ENCODE measurements at places on chromosomes 6 and 20. TPM values are rescaled to one million over a fixed set of nuclear protein-coding genes. Genes with fewer than 3 reads are reported as not detected.

MAS1 gene
- total RNA-seq: 0.58 TPM

DNA sequence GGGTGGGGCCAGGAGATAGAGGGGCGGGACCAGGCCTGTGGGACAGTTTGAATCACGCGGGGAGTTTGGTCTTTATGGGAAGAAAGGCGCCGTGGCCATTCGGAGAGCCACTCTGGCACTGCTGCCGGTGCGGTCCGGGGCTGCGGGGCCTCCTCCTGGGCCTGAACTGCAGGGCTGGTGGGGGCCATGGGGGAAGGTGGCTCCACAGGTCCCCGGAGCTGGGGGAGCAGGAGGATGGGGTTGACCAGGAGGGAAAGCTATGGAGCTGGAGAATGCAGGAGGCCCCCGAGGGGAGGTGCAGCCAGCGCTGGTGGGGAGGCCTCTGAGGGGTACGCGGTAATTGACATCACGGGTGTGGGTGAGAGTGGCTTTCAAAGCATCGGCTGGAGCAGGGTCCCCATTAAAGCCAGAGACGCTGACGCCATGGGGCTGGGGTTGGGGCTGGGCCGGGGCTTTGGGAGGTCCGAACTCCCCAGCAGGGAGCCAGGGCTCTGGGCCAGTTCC, 1.8 kb upstream of the BHLHE23 start:
- H3K4me3 ChIP-seq: no peak overlapping the region
- peaks cover 13% of the 10 kb centered on the region for H3K4me1 ChIP-seq
- H3K27me3 ChIP-seq: peaks cover 66% of the 10 kb centered on the region

- no peaks in the 10 kb centered on the region for H3K4me1 ChIP-seq
- DNase-seq: no peak
- H3K27me3 ChIP-seq: no peaks in the 10 kb centered on the region
- no peaks in the 10 kb centered on the region for H3K36me3 ChIP-seq
- H3K27ac ChIP-seq: peak overlapping the region; percentile 99
- no peak overlapping the region for H3K4me3 ChIP-seq
Observed at GRCh38 chr6:79079561-79080041, 1.5 kb upstream of the PHIP start.

DNA sequence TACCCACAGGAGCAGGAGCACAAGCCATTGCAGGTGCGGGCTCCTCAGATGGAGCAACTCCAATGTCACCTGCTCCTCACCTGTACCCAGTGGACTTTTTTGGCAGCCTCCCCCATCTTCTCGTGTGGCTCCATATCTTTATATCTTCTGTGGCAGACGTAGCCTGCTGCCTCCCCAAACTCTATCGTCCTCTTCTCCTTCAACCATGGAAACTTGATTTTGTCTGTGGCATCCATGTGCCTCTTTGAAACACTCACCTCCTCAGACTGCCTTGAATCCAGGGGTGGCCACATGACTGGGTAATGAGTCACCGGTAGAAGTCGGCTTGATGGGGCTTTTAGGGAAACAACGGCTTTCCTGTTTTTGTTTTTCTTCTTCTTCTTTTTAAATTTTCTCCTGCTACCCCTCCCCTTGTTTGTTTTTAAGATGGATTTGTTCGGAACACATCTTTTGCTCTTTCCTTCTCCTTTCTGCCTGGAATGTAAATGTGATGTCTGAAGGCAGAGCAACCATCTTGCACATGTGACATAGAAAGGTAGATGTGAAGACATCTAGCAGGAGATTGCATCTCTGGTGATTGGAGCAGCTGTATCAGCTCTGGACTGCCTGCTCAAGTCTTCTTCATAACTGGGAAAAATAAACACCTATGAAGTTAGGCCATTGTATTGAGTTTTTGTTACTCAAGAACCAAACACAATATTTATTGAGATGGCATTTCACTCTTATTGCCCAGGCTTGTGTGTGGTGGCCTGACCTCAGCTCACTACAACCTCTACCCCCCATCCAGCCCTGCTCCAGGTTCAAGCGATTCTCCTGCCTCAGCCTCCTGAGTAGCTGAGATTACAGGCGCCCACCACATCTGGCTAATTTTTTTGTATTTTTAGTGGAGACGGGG, 69.9 kb upstream of the DDR1 start:
- peak overlapping the region; percentile 14 for H3K27ac ChIP-seq
- H3K4me1 ChIP-seq: no peaks in the 10 kb centered on the region
- H3K27me3 ChIP-seq: no peaks in the 10 kb centered on the region
- peak; percentile 32 for DNase-seq
- H3K4me3 ChIP-seq: no peak overlapping the region

DNA sequence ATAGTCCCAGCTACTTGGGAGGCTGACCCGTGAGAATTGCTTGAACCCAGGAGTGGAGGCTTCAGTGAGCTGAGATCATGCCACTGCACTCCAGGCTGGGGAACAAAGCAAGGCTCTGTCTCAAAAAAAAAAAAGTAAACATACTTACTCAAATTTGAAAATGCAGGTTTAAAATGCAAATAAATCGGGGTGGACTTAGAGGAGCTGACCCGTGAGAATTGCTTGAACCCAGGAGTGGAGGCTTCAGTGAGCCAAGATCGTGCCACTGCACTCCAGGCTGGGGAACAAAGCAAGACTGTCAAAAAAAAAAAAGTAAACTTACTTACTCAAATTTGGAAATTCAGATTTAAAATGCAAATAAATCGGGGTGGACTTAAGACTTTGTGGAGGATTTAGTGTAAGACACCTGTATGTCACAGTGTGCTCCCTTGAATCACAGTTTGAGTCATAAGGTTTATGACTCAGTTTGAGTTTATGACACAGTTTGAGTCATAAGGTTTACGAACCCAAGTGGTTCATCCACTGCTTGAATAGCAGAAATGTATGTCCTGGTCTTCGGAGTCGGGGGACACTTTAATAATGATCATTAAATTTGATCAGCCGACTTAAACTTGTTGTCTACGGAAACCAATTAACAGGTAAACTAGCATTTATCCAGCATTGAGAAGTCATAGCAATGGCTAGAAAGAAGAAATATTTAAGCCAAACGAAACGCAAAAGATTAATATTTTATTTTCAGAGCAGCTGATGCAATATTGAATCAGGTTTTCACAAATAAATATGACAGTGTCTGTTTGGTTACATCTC, 6.8 kb upstream of the MRPS10 start:
- H3K4me1 ChIP-seq: no peaks in the 10 kb centered on the region
- no peaks in the 10 kb centered on the region for H3K27me3 ChIP-seq
- no peak for DNase-seq
- H3K4me3 ChIP-seq: no peak overlapping the region
- no peak overlapping the region for H3K27ac ChIP-seq

DNA sequence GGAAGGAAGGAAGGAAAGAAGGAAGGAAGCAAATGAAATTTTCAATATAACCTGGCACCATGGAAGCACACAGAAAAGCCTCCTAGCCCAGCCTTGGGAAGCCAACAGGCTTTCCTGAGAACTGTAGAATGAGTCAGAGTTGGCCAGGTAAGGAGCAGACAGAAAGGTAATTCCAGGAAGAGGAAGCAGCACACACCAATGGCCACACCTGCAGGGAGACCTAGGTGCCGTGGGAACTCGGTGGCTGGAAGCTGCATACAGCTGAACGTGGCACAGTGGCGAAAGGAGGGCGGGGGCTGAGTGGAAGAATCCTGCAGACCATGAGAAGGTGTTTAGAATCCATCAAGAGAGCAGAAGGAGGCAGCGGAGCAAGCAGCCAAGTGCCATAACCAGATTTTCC, 224.8 kb upstream of the RREB1 start:
- no peaks in the 10 kb centered on the region for H3K27me3 ChIP-seq
- H3K4me1 ChIP-seq: no peaks in the 10 kb centered on the region
- no peak for DNase-seq
- no peak overlapping the region for H3K4me3 ChIP-seq
- H3K36me3 ChIP-seq: no peaks in the 10 kb centered on the region

Data from uterus (tissue), 4 donors.